H1 (cell line): ENCODE measurements at places on chromosomes 13 and 19.

GRCh38 chr13:25901460-25902376 lies 150.1 kb downstream of the SHISA2 start:
- H3K27me3 ChIP-seq = no peaks in the 10 kb centered on the region
- H3K4me1 ChIP-seq = peaks cover 3% of the 10 kb centered on the region
- no peak overlapping the region for H3K4me3 ChIP-seq

DNA sequence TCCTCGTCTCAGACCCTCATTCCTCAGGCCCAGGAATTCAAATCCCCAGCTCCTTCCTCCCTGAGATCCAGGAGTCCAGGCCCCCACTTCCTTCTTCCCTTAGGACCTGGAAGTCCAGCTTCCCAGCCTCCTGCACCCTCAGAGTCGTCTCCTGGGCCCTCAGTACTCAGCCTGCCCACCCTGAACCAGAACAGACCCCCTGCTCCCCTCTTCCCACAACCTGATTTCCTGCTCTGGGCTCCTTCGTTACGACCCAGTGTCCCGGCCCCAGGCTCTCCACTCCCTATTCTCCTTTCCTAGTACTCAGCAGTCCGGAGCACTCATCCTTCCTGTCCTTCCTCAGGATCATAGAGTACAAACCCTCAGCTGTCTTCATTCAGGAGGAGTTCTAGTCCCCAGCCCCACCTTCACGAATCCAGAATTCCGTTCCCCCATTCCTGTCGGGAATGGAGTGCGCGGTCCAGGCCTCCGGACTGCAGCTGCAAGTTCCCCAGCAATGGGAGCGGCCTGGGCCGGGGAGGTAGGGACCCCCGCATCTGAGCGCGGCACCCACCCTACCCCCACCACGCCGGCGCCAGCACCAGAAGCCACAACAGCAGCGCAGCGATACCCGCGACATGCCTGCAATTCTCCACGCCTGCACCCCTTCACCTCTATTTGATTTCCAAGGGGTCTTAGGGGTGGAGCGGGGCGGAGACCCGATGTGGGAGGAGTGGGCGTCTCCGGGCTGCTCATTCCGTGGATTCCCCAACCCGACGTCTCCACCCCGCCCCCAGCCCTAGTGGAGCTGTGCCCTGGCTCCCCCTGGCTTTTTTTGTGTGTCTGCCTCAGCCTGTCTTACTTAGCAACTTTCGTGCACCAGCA lies 12.7 kb downstream of the EGLN2 start:
- H3K27me3 ChIP-seq = no peaks in the 10 kb centered on the region
- no peak for DNase-seq
- peaks cover 3% of the 10 kb centered on the region; the same call in 1 of the 2 replicates for H3K36me3 ChIP-seq
- H3K4me3 ChIP-seq = peak overlapping the region; percentile 65

DNA sequence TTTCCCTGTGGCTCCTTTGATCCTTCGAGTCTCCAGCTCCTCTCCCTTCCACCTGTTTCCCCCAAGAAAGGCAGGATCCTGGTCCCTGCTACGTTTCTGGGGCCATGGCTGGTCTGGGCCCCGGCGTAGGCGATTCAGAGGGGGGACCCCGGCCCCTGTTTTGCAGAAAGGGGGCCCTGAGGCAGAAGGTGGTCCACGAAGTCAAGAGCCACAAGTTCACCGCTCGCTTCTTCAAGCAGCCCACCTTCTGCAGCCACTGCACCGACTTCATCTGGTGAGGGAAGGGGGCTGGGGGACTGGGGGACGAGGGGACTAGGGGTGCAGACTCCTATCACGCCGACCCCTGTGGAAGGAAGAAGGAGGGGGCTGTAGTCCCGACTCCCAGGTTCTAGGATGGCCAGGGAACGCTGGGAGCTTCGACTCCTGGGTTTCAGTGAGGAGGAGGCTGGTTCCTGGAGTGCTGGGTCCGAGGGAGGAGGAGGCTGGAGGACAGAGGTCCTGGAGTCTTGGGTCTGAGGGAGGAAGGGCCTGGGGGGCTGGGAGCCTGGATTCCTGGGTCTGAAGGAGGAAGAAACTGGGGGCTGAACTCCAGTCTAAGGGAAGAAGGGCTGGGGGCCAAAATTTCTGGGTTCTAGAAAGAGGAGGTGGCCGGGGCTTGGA lies 524 bp downstream of the PRKCG start:
- no peaks in the 10 kb centered on the region; the same call in 1 of the 2 replicates for H3K36me3 ChIP-seq
- H3K4me3 ChIP-seq = peak overlapping the region; percentile 50
- no peaks in the 10 kb centered on the region for H3K27me3 ChIP-seq
- peaks cover 11% of the 10 kb centered on the region for H3K4me1 ChIP-seq
- peak; percentile 63 for DNase-seq

- no peak for DNase-seq
- H3K4me3 ChIP-seq = no peak overlapping the region
- H3K4me1 ChIP-seq = peaks cover 3% of the 10 kb centered on the region; the same call in 1 of the 2 replicates
- no peak overlapping the region for H3K27ac ChIP-seq
- H3K27me3 ChIP-seq = no peaks in the 10 kb centered on the region
Measured at GRCh38 chr13:26965952-26966700, 205.5 kb downstream of the USP12 start.

- H3K4me1 ChIP-seq = peaks cover 7% of the 10 kb centered on the region
- no peaks in the 10 kb centered on the region for H3K36me3 ChIP-seq
- no peak overlapping the region for H3K27ac ChIP-seq
- no peaks in the 10 kb centered on the region for H3K27me3 ChIP-seq
Measured at GRCh38 chr19:19448238-19448544, 42.7 kb downstream of the GATAD2A start.

DNA sequence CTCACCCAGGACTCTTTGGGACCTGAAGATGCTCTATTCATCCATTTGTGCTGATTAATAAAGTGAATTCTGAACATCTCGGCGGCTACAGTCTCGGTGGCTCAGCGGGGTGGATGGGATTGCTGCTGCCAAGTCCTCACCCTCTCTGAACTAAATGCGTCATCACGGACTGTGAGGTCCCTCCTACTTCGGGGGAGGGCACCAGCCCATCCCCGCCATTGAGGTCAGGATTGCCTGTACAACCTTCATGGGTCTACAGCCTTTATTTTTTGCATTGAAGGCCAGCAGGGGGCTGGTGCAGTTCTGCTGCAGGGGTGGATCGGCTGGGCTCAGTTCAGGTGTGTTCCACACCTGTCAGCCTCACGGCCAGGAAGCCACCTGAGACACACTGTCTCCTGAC lies 181.8 kb downstream of the COL4A1 start:
- H3K27ac ChIP-seq = no peak overlapping the region
- peaks cover 13% of the 10 kb centered on the region for H3K4me1 ChIP-seq
- H3K36me3 ChIP-seq = no peaks in the 10 kb centered on the region
- H3K27me3 ChIP-seq = peaks cover 4% of the 10 kb centered on the region; the same call in 1 of the 2 replicates

GRCh38 chr19:22945560-22945959 lies 57.4 kb downstream of the ZNF728 start:
- no peak overlapping the region for H3K27ac ChIP-seq
- DNase-seq = no peak
- H3K4me1 ChIP-seq = no peaks in the 10 kb centered on the region
- H3K27me3 ChIP-seq = no peaks in the 10 kb centered on the region
- no peaks in the 10 kb centered on the region for H3K36me3 ChIP-seq

- peaks cover 9% of the 10 kb centered on the region for H3K4me1 ChIP-seq
- no peaks in the 10 kb centered on the region for H3K27me3 ChIP-seq
- no peak overlapping the region for H3K27ac ChIP-seq
Measured at GRCh38 chr13:99620806-99621205, 119.5 kb downstream of the TM9SF2 start.

DNA sequence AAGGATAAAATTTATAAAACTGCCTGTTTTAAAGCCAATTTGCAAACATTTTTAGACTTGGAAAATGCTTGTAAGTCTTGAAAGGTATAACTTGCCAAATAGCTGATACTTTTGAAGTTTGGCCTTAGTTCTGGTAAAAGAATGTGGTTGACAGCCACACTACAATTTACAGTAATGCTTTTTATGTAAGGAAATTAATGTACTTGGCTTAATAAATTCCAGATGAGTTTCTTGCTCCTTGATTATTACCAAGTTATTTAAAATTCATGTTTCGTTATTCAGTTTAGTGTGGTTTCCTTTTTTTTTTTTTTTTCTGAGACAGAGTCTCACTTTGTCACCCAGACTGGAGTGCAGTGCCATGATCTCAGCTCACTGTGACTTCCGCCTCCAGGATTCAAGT lies 14.9 kb downstream of the LMO7 start:
- no peak for DNase-seq
- no peak overlapping the region for H3K4me3 ChIP-seq
- no peaks in the 10 kb centered on the region for H3K27me3 ChIP-seq
- no peak overlapping the region for H3K27ac ChIP-seq

- peak; percentile 86 for DNase-seq
- H3K4me1 ChIP-seq = peaks cover 10% of the 10 kb centered on the region
- no peak overlapping the region for H3K27ac ChIP-seq
- H3K27me3 ChIP-seq = 0 out of 2 replicates have a peak, but pooled peaks cover 2% of the 10 kb centered on the region
- no peaks in the 10 kb centered on the region for H3K36me3 ChIP-seq
Measured at GRCh38 chr19:48330012-48330681, 4.8 kb downstream of the EMP3 start.

DNA sequence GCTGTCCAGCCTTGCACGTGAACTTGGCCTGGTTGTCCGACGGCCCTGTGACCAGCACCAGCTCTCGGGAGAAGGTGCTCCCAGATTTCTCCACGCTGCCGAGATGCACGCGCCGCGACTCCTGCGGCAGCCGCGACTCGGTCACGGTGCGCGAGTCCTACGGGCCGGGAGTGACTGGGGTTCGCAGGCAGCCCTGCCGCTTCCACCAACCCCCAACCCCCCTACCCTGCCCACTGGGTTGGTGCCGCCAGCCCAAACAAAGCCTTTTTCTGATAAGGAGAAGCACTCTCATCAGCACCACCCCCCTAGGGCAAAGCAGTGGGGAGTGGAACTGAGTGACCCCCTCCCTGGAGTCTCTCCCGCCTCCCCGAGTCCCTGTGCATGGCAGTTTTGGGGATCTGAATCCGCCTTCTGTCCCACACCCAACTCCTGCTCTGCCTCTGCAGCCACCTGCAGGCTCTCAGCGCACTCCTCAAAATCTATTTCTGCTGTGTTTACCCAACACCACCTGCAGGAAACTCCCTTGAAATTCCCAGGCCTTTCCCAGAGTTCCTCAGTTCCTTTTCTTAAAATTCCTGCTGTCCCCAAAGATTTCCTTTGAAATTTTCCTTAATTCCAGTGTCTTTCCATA lies 6.2 kb downstream of the NPHS1 start:
- peak; percentile 61 for DNase-seq
- H3K27me3 ChIP-seq = peaks cover 36% of the 10 kb centered on the region
- peaks cover 16% of the 10 kb centered on the region for H3K4me1 ChIP-seq
- H3K36me3 ChIP-seq = no peaks in the 10 kb centered on the region
- no peak overlapping the region for H3K27ac ChIP-seq
- peak overlapping the region; percentile 59 for H3K4me3 ChIP-seq

DNA sequence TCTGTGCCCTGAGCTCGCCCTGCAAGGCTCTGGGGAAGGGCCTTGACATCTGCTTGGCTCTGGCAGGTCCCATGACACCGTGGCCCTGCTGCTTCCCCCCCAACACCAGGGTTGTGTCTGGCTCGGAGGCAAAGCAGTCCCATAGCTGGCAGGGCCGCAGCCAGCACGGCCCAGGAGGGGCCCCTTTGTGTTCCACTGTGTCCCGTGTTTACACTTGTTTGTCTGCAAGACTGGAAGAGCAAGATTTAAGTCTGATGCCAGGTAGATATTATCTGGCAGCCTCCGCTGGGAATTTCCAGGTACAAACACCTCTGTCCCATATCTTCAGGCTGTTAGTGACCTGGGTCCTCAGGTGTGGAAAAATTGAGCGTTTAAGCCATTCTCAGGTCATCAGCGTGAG lies 44.3 kb downstream of the MCF2L start:
- H3K27ac ChIP-seq = no peak overlapping the region
- H3K4me1 ChIP-seq = no peaks in the 10 kb centered on the region
- no peak for DNase-seq
- H3K36me3 ChIP-seq = no peaks in the 10 kb centered on the region
- H3K4me3 ChIP-seq = no peak overlapping the region

DNA sequence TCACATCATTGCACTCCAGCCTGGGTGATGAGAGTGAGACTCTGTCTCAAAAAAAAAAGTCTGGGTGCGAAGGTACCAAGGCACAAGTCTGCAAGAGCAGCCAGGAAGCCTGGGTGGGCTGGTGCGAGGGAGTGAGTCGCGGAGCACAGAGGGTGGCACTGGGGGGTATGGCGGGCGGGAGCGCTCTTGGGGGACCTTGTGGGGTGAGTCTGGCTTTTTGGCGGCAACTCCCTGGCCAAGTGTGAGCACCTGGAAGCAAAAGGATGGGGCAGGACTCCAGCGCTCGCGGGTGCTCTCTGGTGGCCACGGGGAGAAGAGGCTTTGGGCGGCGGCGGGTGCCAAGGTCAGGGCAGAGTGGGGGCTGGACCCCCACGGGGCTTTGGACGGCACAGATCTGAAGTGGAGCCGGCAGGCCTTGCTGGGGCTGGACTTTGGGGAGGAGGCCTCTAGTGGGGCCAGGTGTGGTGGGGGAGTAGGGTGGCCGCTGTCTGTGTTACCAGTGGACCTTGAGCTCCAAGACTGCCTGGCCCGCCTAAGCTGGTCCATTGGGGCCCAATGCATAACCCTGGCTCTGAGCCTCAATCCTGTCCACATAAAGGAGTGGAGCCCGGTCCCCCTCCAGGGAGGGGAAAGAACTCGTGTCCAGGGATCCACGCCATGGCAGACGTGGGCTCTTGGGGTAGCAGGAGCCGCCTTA lies 1.6 kb downstream of the P2RY11 start:
- peak; percentile 94 for DNase-seq
- H3K27me3 ChIP-seq = no peaks in the 10 kb centered on the region
- no peak overlapping the region for H3K27ac ChIP-seq
- H3K4me3 ChIP-seq = no peak overlapping the region
- peaks cover 57% of the 10 kb centered on the region for H3K36me3 ChIP-seq
- no peaks in the 10 kb centered on the region for H3K4me1 ChIP-seq

DNA sequence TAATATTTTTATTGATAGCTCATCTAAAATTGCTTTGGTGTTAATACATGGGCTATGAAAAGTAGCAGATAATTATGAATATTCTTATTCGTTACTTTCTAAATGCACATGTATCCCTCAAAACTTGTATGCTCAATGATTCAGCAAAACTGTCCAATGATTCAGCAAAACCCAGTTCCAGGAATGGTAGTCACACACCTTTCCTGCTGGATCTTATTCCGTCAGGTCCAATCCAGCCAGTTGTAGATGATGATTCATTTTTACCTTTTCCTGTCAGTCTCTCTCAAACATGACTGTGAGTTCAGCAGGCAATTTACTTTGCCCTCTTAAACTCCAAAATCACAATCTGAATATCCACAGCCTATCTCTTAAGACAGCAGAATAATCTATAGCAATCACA lies 1082.6 kb downstream of the EFNB2 start:
- no peaks in the 10 kb centered on the region for H3K36me3 ChIP-seq
- H3K27ac ChIP-seq = no peak overlapping the region
- DNase-seq = no peak
- no peaks in the 10 kb centered on the region for H3K4me1 ChIP-seq
- no peak overlapping the region for H3K4me3 ChIP-seq
